SJSA1 (cell line): ENCODE measurements at places on chromosomes 2 and 18. TPM values are rescaled to one million over a fixed set of nuclear protein-coding genes. Genes with fewer than 3 reads are reported as not detected.

SKA1 gene
- 70.2 and 71.5 TPM in 2 replicates for total RNA-seq

MRPL30 gene
- 26.1 and 53.4 TPM in 2 replicates for total RNA-seq

TBR1 gene
- total RNA-seq, result 0.03 TPM in 1 of 2 replicates, not detected in the other

ADAM23 gene
- total RNA-seq, result 0.03 TPM in 1 of 2 replicates, not detected in the other

DNA sequence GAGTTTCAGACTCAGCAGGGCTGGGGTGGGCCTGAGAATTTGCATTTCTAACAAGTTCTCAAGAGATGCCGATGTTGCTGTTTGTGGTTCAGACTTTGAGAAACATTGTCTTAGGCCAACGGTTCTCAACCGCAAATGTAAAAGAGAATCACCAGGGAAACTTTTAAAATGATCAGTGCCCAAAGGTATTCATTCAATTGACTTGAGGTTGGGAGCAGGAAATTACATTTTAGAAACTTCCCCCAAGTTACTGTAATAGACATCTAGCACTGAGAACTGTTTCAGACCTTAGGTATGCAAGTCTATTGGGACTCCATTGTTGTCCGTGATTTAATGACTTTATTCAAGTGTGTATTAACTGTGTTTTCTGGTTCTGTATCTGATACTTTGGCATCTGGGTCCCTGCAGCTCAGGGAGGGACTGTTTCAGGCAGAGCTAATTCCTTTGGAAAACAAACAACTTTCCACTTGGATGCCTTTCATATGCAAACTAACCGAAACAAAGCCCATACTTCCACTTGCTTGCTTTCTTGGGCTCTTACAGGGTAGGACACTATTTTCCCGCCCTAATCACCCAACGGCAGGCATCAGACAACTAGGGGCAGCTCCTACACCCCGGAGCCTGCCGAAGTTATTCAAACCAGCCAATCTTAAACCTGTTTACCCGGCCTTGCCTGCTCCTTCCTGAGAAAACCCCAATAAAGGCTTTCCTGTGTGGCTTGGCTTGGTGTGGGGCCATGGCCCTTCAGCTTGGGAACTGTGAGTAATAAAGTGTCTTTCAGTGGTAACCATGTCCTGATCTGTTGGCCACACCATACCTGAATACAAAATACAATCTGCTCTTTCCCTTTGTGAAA is 97.6 kb downstream of the POLE4 start:
- no peaks in the 10 kb centered on the region for H3K27me3 ChIP-seq
- H3K27ac ChIP-seq, result peak overlapping the region; percentile 97
- no peaks in the 10 kb centered on the region for H3K36me3 ChIP-seq
- peaks cover 37% of the 10 kb centered on the region for H3K4me1 ChIP-seq
- DNase-seq, result peak; percentile 79

GRCh38 chr2:226953206-226953605 is 117.4 kb downstream of the RHBDD1 start:
- no peaks in the 10 kb centered on the region for H3K36me3 ChIP-seq
- DNase-seq, result no peak
- H3K27ac ChIP-seq, result no peak overlapping the region
- H3K4me1 ChIP-seq, result no peaks in the 10 kb centered on the region
- no peaks in the 10 kb centered on the region for H3K27me3 ChIP-seq
- H3K4me3 ChIP-seq, result no peak overlapping the region

- H3K27me3 ChIP-seq, result peaks cover 3% of the 10 kb centered on the region; the same call in 1 of the 2 replicates
- DNase-seq, result peak; percentile 58
- no peak overlapping the region for H3K4me3 ChIP-seq
- no peaks in the 10 kb centered on the region for H3K4me1 ChIP-seq
- no peaks in the 10 kb centered on the region for H3K36me3 ChIP-seq
Measured at GRCh38 chr2:218186355-218186766, 19.6 kb upstream of the CXCR1 start.

DNA sequence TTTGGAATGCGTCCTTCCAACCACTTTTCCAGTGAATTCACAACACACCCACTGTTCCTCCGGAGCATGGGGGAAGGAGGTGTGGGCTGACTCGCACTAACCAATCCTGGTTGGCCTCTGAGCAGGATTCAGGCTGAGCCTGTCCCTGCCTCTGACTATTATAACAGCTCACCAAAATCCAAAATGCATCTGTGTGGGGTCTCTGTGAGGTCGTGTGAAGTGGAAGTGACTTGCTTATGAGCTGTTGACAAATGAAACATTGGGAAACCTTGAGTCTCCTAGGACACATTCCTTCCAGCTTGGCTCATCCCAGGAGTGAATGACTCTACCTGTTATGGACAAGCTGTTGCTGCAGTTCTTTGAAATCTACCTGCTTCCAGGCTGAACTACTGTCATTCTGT is 1.5 kb downstream of the CIDEA start:
- no peak overlapping the region for H3K4me3 ChIP-seq
- H3K36me3 ChIP-seq, result no peaks in the 10 kb centered on the region
- no peak overlapping the region for H3K27ac ChIP-seq
- H3K4me1 ChIP-seq, result peaks cover 20% of the 10 kb centered on the region

GRCh38 chr2:152930501-152930900 is 212.1 kb downstream of the ARL6IP6 start:
- no peaks in the 10 kb centered on the region for H3K36me3 ChIP-seq
- DNase-seq, result no peak
- H3K4me1 ChIP-seq, result no peaks in the 10 kb centered on the region
- H3K27ac ChIP-seq, result no peak overlapping the region

GRCh38 chr2:236498369-236498768 is 71.3 kb upstream of the ACKR3 start:
- H3K27ac ChIP-seq, result no peak overlapping the region
- H3K36me3 ChIP-seq, result no peaks in the 10 kb centered on the region
- no peaks in the 10 kb centered on the region for H3K27me3 ChIP-seq
- no peak overlapping the region for H3K4me3 ChIP-seq

DNA sequence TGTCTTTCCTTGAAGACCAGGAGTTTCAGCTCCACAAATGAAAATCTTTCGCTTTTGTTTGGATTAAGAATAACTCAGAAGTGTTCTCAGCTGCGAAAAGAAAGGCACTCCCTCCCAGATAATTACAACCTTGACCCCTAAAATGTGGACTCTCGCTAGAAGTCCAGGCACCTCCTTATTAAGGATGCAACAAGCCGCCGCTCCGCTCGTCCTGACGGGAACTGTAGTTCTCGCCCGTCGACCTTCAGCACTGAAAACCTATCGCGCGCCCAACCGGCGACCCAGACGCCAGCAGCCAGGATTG is 559 bp downstream of the IMMT start:
- H3K36me3 ChIP-seq, result peaks cover 25% of the 10 kb centered on the region
- peak overlapping the region; percentile 86 for H3K4me3 ChIP-seq
- no peak for DNase-seq
- peaks cover 18% of the 10 kb centered on the region for H3K4me1 ChIP-seq
